Osteocyte (in vitro differentiated cells): ENCODE measurements at places on chromosomes 13 and 19. TPM values are rescaled to one million over a fixed set of nuclear protein-coding genes. Genes with fewer than 3 reads are reported as not detected.

ADAT3 gene
- 6.8 and 7.4 TPM in 2 replicates for total RNA-seq

NAPSA gene
- 0.16 and 1.3 TPM in 2 replicates for total RNA-seq

NMRK2 gene
- total RNA-seq, result not detected in 2 replicates

DNA sequence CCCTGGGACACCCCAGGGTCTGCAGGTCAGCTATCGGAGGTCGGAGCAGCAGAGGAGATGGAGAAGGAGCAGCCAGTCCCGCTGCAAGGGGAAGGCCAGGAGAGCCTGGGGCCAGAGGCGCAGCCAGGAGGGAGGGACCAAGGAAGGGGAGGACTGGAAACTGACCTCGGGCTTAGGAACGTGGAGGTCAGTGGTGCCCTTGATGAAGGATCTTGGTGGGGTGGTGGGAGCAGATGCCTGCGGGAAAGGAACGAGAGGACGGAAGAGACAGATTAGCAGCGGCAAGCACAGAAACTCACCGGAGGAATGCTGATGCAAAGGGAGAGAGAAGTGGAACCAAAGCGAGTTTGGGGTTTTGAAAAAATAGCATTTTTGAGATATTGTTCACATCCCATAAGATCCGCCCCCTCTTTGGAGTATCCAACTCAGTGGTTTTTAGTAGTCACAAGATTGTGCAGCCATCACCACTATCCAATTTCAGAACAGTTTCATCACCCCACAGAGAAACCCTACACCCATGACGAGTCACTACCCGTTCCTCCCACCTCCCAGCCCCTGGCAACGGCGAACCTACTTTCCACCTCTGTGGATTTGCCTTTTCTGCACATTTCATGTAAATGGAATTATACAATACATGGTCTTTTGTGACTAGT lies 22.1 kb downstream of the PLEKHF1 start:
- H3K36me3 ChIP-seq, result no peaks in the 10 kb centered on the region
- H3K27ac ChIP-seq, result peak overlapping the region; percentile 99
- peak overlapping the region; percentile 72 for H3K4me3 ChIP-seq
- no peaks in the 10 kb centered on the region for H3K27me3 ChIP-seq
- peaks cover 56% of the 10 kb centered on the region for H3K4me1 ChIP-seq

- H3K27me3 ChIP-seq, result no peaks in the 10 kb centered on the region
- no peak for DNase-seq
- H3K4me3 ChIP-seq, result peak overlapping the region; percentile 98
- H3K36me3 ChIP-seq, result peaks cover 4% of the 10 kb centered on the region
- H3K27ac ChIP-seq, result peak overlapping the region; percentile 98
These were observed 553 bp downstream of the NAPA start for GRCh38 chr19:47514151-47514868.

- H3K36me3 ChIP-seq, result no peaks in the 10 kb centered on the region
- H3K4me1 ChIP-seq, result peaks cover 8% of the 10 kb centered on the region
- DNase-seq, result no peak
- peak overlapping the region; percentile 73 for H3K4me3 ChIP-seq
- H3K27ac ChIP-seq, result peak overlapping the region; percentile 34
- H3K27me3 ChIP-seq, result peaks cover 29% of the 10 kb centered on the region
These were observed 50.6 kb downstream of the CELF5 start for GRCh38 chr19:3274942-3275582.

- H3K4me3 ChIP-seq, result no peak overlapping the region
- H3K36me3 ChIP-seq, result no peaks in the 10 kb centered on the region
- DNase-seq, result no peak
- peaks cover 46% of the 10 kb centered on the region for H3K4me1 ChIP-seq
- no peaks in the 10 kb centered on the region for H3K27me3 ChIP-seq
- no peak overlapping the region for H3K27ac ChIP-seq
These were observed 74.9 kb downstream of the ALOX5AP start for GRCh38 chr13:30810261-30810701.
